ENCODE measurements at places on chromosomes 1 and 21. TPM values are rescaled to one million over a fixed set of nuclear protein-coding genes. Genes with fewer than 3 reads are reported as not detected.

Gene DUSP12
- 14.1 TPM for polyA plus RNA-seq

Gene SVBP
- polyA plus RNA-seq: 25.1 TPM

Gene NUDT4B
- 3.0 TPM for polyA plus RNA-seq

Gene FBXO44
- 17.0 TPM for polyA plus RNA-seq

Gene CYP4X1
- polyA plus RNA-seq: 12.8 TPM

Gene H3-3A
- polyA plus RNA-seq: 754 TPM

Gene KIAA0319L
- polyA plus RNA-seq: 14.4 TPM

All from stomach (tissue), 19 donors.